Spinal cord (tissue), 10 donors: ENCODE measurements at places on chromosomes 12 and 14. TPM values are rescaled to one million over a fixed set of nuclear protein-coding genes. Genes with fewer than 3 reads are reported as not detected.

Gene LHX5
- 3.5 TPM for total RNA-seq

Gene DBX2
- 13.0 TPM for total RNA-seq

Gene RNF212B
- not detected for total RNA-seq

DNA sequence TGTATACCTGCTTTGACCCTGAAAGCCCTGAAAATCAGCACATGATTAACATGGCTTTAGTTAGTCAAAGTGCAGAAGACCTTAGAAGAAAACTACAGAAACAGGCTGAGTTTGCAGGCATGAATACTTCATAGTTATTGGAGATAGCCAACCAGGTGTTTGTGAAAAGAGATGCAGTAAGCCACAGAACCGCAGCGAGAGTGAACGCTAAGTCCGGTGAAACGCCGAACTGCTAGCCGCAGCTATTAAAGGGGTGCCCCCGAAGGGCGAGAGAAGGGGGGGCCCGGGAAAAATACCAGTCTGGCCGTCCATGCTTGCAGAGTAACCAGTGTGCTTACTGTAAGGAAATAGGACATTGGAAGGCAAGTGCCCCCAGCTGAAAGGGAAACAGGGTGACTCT, 784.0 kb upstream of the TMEM132C start:
- no peaks in the 10 kb centered on the region for H3K36me3 ChIP-seq
- no peaks in the 10 kb centered on the region for H3K27me3 ChIP-seq
- no peak overlapping the region for H3K4me3 ChIP-seq
- H3K27ac ChIP-seq = no peak overlapping the region

DNA sequence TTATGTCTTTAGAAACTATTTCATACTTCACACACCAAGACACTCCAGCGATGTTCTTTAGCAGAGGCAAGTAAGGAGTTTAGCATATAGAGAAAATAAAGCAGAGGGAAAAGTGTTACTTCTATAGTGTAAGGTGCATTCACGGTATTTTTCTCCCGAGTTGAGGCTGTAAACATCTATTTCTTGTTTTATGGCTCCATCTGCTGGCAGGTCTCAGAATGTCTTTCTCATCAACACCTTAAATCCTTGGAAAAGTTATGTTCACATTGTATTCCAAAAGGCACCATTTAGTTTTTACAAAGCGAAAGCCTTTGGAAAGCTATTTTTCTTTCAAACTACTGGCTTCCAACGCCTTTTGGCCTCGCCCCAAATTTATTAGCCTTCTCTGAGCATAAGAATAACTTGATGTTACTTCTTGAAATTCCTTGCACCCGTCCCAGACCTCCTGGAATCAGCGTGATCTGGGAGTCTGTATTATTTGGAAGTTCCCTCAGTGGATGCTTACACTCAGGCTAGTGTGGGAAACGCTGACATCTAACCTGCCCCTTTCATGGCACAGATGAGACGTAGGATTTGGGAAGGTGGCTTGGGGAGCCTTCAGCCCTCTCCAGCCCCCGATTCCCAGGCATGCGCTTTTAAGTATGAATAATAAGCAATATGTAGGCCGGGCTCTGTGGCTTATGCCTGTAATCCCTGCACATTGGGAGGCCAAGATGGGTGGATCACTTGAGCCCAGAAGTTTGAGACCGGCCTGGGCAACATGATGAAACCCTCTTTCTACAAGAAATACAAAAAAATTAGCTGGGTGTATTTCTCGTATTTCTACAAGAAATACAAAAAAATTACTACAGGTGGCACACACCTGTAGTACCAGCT, 1.9 kb upstream of the PIWIL1 start:
- H3K4me1 ChIP-seq = peaks cover 18% of the 10 kb centered on the region
- H3K27me3 ChIP-seq = peaks cover 23% of the 10 kb centered on the region
- H3K27ac ChIP-seq = no peak overlapping the region
- H3K36me3 ChIP-seq = no peaks in the 10 kb centered on the region

DNA sequence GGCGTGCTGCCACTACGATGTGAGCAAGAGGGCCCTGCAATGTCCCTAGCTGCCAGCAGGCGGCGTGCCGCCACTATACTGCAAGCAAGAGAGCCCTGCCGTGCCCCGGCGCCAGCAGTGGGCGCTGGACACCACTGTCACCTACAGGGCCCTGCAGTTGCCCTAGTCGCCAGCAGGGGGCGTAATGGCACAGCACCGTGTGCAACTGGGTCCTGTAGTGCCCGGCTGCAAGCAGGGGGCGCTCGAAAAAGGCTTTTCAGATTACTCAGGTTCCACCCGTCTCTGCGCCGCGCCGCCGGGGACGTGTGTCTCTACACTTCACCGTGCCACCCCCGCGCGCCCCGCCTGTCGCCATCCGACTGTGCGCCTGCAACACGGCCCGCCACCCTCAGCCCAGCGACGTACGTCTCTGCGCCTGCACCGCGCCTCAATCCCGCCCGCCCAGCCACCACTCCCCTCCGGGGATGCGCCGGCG, 1356.9 kb downstream of the TMEM121 start:
- H3K36me3 ChIP-seq = no peaks in the 10 kb centered on the region
- no peaks in the 10 kb centered on the region for H3K27me3 ChIP-seq
- H3K27ac ChIP-seq = no peak overlapping the region
- H3K4me1 ChIP-seq = no peaks in the 10 kb centered on the region
- H3K4me3 ChIP-seq = no peak overlapping the region

DNA sequence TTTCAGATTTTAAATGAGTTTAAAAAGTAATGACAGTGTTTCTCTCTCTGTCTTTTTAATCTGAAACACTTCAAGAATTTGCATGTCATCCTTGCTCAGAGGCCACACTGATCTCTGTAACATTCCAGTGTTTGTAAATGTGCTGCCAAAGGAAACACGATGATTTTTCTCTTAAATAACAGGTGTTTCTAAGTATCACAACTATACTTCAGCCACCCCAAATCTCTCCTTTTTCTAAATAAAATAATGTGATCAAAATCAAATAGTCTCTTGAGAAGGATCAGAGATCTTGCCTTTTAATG, 3.3 kb upstream of the GALC start:
- H3K4me3 ChIP-seq = no peak overlapping the region
- no peak overlapping the region for H3K27ac ChIP-seq
- no peak for DNase-seq
- H3K4me1 ChIP-seq = peaks cover 10% of the 10 kb centered on the region
- H3K27me3 ChIP-seq = no peaks in the 10 kb centered on the region

GRCh38 chr12:3832738-3833137, 40.5 kb downstream of the PARP11 start:
- H3K27me3 ChIP-seq = no peaks in the 10 kb centered on the region
- no peak for DNase-seq
- H3K27ac ChIP-seq = no peak overlapping the region
- H3K4me3 ChIP-seq = no peak overlapping the region
- H3K36me3 ChIP-seq = no peaks in the 10 kb centered on the region
- H3K4me1 ChIP-seq = no peaks in the 10 kb centered on the region
